ENCODE measurements at places on chromosomes 1 and 21. TPM values are rescaled to one million over a fixed set of nuclear protein-coding genes. Genes with fewer than 3 reads are reported as not detected.

The SPATA21 gene
- total RNA-seq: not detected

The RNU1-2 gene
- under 0.01 TPM for total RNA-seq

The ZNF683 gene
- total RNA-seq: not detected

The MPZL1 gene
- 69.5 TPM for total RNA-seq

The GPX7 gene
- 49.3 TPM for total RNA-seq

The NHLH2 gene
- 0.28 TPM for total RNA-seq

The BEST4 gene
- not detected for total RNA-seq

The MRAP gene
- not detected for total RNA-seq

The GABRD gene
- total RNA-seq: not detected

The GJB3 gene
- total RNA-seq: not detected

The CLEC20A gene
- not detected for total RNA-seq

The OLFML2B gene
- 27.4 TPM for total RNA-seq

GRCh38 chr1:65355031-65355712 lies 45.8 kb downstream of the DNAJC6 start:
- no peak for DNase-seq

DNA sequence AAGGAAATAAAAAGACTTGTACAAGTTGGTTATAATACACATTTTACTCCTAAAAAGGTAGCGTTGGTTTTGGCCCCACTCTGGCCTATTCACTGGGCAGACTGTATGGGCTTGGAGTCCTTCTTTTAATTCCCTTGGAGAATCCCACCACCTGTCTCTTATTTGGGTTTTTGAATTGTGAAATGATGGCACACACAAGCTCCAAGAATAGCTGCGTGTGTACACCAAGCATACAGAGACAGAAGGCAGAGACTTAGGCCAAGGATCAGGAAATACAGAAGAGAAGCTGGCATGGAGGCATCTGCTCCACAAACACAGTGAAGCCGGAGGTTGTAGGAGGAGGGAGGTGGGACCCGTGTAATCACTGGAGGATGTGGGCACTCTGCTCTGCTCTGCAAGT lies 29.1 kb downstream of the DDR2 start:
- DNase-seq: no peak

DNA sequence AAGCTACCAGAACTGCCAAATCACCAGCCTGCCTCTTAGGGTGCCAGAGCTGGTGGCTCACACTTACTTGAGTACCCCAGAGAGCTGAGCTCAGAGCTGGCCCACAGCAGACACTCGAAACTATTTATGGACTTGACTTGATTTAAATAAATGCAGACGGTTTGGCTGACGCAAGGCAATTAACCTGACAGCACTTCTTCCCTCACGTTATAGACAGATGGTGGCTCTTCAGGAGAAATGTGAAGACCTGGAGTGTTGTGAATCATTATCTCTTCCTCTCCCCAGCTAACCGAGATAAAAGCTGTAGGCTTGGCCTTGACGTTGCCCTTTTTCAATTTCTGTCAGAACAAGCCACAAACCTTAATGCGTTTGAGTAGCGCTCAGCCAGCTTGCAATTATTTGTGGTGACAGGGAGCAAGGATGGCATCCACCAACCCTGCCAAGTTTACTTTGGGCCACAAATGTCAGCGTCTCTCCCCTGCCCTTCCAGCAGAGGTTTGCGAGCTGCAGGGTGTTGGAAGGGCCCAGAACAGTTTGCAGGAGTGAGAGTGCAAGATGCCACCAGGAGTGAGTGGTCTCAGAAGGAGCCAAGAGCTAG lies 34.0 kb upstream of the BCAR3 start:
- no peak for DNase-seq

- DNase-seq: no peak
These were observed 28.1 kb upstream of the AK4 start for GRCh38 chr1:65119951-65120350.

- no peak for DNase-seq
These were observed 255.9 kb upstream of the VAMP3 start for GRCh38 chr1:7515175-7515574.

- no peak for DNase-seq
These were observed 191.8 kb upstream of the DPYD start for GRCh38 chr1:98112626-98113025.

DNA sequence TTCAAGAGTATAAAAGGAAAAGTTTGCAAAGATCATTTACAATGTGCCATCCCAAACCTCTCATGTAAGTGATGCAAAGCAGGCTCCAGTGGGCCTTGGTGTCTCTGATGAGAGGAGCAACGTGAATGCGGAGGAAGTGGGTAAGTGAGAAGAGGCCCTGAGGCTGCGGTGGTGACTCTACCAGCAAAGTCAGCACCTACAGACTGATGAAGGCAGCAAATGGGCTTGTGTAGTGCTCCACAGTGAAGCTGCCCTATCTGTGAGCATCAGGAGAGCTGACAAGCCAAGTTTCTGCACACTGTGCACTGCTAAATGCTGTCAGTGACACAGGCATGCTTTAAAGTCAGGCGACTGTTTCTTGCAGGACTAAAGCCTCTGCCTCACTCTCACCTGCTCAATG lies 15.6 kb upstream of the RAP1A start:
- DNase-seq: peak; percentile 76

- no peak for DNase-seq
These were observed 92.8 kb downstream of the PRKAB2 start for GRCh38 chr1:147079400-147080005.

DNA sequence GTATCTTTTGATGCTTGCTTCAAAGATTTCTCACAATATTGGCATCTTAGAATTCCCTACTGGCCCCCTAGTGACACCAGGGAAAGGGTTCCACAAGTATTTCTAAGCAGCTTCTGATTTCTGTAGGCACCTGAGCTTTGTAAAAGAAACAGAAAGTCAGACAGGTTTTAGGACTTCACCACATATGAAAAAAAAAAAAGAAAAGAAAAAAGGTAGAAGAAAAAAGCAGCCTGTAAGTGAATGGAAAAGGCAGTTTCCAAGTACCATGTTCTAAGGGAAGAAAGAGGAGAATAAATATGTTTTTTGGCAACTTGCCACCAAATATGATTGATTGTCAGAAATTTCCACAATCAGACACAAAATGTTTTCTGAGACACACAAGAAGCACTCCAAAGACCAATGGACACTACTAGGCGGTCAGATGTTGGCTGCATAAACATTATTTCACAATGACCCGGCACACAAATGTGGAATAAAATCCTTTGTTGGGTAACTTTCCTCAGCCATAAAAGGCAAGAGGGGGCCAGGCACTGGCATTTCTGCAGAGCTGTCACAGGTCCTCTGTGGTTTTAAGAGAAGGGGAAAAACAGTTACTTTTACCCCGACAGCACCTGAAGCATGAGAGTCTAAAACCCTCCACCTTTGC lies 12.7 kb upstream of the CPLANE2 start:
- DNase-seq: peak; percentile 85

GRCh38 chr1:8063298-8064036 lies 37.4 kb upstream of the ERRFI1 start:
- no peak for DNase-seq

GRCh38 chr1:165356876-165357275 lies 361 bp upstream of the LMX1A start:
- DNase-seq: no peak

GRCh38 chr1:31154632-31155215 lies 85.0 kb downstream of the NKAIN1 start:
- peak; percentile 81 for DNase-seq

GRCh38 chr21:34648739-34649297 lies 20.0 kb upstream of the CLIC6 start:
- no peak for DNase-seq

- DNase-seq: no peak
These were observed 9.2 kb downstream of the ALDH4A1 start for GRCh38 chr1:18893120-18893519.

- DNase-seq: no peak
These were observed 48.2 kb downstream of the HLX start for GRCh38 chr1:220927442-220927841.

- no peak for DNase-seq
These were observed 67.8 kb downstream of the TOMM20 start for GRCh38 chr1:235060607-235061470.

GRCh38 chr1:208433086-208433485 lies 188.9 kb upstream of the PLXNA2 start:
- DNase-seq: no peak

DNA sequence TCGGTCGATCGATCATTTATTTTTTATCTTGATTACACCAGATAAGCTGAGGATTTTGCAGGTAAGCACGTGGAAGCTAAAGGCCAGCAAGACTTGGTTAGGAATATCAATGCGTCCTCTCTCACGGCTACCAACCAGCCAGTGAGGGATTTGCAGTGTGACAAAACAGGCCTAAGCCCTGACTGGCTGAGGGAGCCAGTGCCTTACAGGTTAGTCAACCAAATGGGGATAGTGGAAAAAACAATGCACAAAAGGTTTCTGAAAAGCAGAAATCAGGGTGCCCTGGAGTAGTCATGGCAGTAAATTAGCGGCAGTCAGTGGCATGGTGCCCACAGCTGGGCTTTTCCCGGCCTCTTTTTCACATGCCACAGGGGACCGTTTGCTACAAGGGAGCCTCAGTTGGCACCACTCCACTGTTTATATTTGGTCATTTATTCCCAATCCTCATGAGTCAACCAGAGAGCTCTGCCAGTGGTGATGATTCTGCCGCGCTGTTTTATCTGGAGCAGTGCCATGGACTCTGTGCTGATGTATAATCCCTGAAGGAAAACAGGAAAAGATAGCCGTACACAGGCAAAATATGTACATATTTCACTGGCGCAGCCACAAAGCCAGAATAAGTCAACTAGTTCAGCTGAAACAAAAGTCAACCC lies 167.6 kb downstream of the RHOU start:
- DNase-seq: peak; percentile 95

DNA sequence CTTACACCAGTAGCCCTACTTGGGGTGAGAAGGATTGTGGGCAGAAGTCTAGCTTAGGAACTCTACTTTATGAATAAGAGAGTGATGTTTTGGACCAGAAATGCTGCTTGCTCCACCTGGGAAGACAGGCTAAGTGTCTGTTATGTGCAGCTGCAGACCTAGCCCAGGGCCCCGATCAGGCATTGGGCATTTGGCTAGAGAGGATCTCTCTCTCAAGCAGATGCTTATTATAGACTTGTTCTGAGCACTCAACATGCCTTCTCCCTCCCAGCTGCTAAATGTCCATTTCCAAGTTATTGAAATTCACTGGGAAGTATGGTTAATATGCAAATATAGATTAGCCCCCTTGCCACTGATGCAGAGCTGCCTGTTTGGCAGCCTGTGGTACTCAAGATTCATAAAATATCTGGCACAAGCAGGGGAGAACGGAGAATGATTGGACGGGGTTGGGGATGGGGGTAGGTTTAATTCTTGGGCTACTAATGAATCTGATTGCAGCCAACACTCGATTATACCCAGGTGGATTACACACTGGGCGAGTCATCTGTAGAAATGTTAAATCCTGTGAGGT lies 115.9 kb downstream of the KCND3 start:
- no peak for DNase-seq

DNA sequence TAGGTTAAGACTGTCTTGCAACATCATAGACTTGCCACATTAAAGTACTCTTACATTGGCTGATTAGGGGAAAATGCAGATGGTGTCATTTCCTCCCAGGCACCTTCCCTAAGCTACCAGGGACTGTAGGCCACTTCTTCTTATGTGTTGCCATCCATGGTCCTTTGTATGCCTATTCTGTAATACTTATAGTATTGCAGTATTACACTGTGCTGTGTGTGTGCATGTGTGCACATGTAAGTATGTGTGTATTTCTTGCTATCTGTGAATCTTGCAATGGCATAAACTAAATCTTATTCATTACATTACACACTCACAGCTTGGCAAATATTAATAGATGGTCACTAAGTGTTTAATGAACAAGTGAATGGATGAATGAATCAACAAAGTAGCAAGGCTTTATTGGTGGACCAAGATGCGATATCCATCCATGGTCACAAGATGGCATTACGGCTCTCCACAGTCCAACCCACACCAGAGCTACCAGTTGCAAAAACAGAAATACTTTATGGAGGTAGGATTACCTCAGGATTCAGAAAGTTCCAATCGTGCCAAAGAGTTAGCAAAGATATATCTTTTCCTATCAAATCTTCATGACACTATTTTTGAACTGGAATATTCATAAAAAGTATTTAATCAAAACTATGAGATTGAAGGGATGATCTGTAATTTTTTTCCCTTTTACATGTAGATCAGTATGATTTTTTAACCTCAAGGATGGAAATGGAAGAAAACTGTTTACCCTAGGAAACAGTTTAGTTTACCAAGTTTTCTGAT lies 160.2 kb downstream of the DENND1B start:
- DNase-seq: no peak

GRCh38 chr1:234613128-234613875 lies 3.3 kb upstream of the IRF2BP2 start:
- no peak for DNase-seq

GRCh38 chr1:221376286-221376685 lies 365.6 kb downstream of the DUSP10 start:
- no peak for DNase-seq

DNA sequence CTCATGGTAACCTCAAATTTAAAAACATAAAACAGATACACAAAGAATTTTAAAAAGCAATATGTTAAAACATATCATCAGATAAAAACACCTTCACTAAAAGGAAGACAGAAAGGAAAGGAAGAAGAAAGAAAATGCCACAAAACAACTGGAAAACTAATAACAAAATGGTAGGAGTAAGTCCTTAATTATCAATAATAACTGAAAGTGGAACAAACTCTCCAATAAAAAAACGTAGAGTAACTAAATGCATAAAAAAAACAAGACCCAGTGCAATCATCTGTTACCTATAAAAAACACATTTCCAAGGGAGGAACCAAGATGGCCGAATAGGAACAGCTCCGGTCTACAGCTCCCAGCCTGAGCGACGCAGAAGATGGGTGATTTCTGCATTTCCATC lies 47.1 kb upstream of the ACADM start:
- no peak for DNase-seq

- DNase-seq: no peak
These were observed 127.8 kb downstream of the TMEM53 start for GRCh38 chr1:44546403-44547053.

DNA sequence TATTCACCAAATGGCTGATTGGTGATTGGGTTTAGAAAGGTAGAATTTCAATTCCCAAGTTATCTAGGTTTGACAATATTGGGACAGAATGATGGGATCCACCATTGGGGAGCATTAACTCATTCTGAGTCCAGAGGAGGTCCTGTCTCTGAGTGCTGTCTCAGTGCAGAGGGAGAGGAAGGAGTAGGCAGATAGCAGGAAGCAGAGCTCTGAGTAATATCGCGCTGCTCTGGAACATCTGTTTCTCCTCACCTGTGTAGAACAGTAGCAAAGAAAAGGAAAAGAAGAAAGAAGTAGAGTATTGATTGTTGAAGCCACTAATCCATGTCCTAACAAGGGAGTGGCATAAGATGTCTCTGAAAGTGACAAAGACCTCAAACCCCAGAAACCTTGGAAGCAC lies 1657.8 kb downstream of the MRPL39 start:
- DNase-seq: no peak

Data from sigmoid colon (tissue), 7 donors.